Esophagus mucosa (tissue), 1 donor: ENCODE measurements at places on chromosomes 3 and 15. TPM values are rescaled to one million over a fixed set of nuclear protein-coding genes. Genes with fewer than 3 reads are reported as not detected.

The TLR9 gene
- 0.04 TPM for total RNA-seq

The CD86 gene
- total RNA-seq, result 1.2 TPM

The C3orf70 gene
- total RNA-seq, result 0.64 TPM

The C3orf49 gene
- total RNA-seq, result not detected

The CHRD gene
- 0.84 TPM for total RNA-seq

The STAC gene
- 0.08 TPM for total RNA-seq

The MYLK gene
- total RNA-seq, result 16.6 TPM

The MAGEF1 gene
- total RNA-seq, result 16.1 TPM

The HYKK gene
- 4.3 TPM for total RNA-seq

The TM4SF4 gene
- not detected for total RNA-seq

The SCG3 gene
- not detected for total RNA-seq

The ATP13A5 gene
- total RNA-seq, result 0.12 TPM

The PRICKLE2 gene
- total RNA-seq, result 6.0 TPM
